ENCODE measurements at places on chromosomes 6 and 20.

DNA sequence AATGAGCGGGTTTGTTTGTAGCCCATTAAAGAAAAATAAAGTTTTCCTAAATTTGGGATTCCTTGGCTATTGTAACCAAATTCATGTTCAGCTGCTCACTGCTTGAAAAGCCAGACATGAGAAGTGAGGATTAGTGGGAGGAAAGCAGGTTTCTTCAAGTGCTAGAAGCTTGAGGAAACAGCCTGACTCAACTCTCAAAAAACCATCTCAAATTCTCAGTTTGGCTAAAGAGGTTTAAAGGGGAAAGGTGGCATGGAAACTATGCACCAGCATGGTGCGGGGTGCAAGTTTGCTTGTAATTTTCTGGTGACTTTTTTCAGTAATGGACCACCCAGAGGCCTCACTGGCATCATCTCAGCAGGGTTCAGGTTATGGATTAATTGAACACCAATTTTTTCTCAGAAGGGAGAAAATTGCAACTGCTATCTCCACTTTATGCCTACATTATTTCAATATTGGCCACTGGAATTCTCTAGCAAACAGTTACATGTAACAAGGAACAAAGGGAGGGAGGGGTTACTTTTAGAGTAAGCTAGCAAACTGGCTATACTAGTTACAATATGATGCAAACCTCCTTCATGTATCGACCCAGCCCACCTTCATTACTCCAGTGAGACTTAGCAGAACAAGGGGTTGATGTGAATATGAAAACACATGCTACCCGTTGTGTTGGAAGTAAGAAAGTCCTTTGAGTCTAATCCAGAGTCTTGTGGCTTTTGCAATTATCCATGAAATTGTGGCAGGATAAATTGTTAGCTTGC is 85.0 kb upstream of the IFNGR1 start:
- no peak for DNase-seq

GRCh38 chr6:37160922-37161778 is 8.8 kb upstream of the PIM1 start:
- no peak for DNase-seq

DNA sequence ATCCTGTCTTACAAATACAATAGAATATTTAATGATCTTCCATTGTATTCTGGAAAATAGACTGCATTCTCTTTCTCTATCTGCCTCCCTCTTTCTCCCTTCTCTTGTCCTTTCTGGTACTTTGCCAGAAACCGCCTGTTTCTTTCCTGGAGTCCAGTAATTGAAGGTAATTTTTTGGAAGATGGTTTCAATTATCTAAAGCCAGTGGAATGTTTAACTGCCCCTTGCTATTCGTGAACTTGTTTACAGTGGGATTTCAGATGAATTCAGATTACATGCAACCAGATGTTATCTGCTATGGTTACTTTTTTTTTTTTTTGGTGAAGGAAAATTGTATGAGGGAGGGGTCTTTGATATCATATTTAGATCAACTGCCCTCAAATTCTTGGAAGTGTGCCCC is 655.5 kb upstream of the FLRT3 start:
- DNase-seq = no peak

- DNase-seq = no peak
Measured at GRCh38 chr6:69948479-69949114, 82.2 kb downstream of the COL19A1 start.

DNA sequence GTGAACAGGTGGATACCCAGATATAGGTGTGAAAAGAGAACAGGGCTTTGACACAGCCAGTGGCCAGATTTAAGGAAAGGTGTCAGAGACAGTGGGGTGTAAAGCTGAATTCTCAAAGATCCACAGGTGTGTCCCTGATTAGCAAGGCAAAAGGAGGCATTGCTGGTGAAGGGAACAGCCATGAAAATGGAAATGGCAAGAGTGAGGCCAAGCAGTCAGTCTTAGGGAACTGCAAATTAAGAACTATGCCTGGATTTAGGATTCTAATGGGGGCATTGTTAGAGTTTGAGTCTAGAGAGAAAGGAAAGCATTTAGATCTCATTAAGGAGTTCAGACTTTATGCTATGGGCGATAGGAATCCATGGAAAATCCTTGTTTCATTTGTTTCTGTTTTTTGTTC is 789.2 kb downstream of the MAFB start:
- no peak for DNase-seq

DNA sequence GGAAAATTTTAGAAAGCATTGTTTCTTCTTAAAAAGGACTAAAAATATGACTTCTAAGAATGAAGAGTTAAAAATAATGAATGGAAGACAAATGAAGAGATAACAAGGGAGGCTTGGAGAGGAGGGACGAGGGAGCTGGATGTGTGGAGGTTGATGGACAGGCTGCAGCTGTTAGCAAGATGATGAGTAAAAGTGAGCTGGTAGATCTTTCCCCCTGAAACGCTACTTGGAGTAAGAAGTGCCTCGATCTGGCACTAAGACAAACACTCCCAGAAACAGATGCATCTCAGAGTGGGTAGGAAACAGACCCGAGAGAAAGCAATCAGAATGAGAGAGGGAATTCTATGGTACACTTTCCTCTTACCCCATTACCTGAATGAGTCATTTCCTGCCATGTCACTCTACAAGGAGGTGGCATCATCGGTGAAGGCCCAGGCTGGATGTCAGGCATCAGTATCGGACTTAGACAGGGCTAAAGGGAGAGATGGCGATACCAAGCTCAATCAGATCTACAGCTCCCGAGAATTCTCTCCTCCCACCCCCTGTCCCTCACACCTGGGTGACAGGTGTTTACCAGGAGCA is 154.1 kb upstream of the BMP2 start:
- no peak for DNase-seq

GRCh38 chr6:107670792-107671199 is 153.3 kb downstream of the SCML4 start:
- DNase-seq = no peak

- no peak for DNase-seq
Measured at GRCh38 chr6:29792123-29793035, 35.2 kb upstream of the HLA-G start.

DNA sequence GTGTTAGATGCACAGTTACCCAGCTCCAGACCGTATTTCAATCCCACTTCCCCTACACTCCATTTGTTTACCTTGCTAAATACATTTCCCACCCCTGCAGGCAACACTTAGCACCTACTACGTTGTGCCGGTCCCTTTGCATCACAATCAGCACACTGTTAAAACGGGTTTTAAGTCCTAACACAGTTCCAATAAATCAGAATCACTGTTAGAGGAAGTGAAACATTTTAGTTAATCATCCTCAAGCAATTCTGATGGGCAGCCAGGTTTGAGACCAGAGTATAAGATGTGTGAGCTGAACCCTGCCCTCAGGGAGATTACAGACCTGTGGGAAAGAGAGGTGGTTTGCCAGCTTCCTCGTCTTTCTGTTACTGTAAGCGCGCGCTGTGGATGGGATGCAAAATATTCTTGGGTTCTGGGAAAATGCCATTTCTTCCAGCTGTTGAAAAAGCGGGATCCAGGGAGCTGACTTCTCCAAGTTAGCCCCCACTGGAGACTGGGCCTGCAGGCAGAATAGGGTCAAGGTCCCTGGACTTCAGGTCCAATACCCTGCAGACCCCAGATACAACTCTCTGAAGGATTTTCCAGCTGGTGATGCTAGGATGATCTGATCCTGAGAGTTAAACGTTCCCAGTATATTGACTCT is 3.1 kb downstream of the ZCCHC3 start:
- DNase-seq = no peak

- no peak for DNase-seq
Measured at GRCh38 chr6:166855416-166855815, 100.9 kb downstream of the RNASET2 start.

GRCh38 chr6:1181939-1182605 is 129.8 kb upstream of the FOXQ1 start:
- DNase-seq = no peak

GRCh38 chr6:124482071-124482491 is 480.2 kb upstream of the RNF217 start:
- DNase-seq = no peak
